ENCODE measurements at places on chromosomes 1 and 21.

GRCh38 chr1:231792634-231793033 lies 166.0 kb downstream of the DISC1 start:
- no peak for DNase-seq

DNA sequence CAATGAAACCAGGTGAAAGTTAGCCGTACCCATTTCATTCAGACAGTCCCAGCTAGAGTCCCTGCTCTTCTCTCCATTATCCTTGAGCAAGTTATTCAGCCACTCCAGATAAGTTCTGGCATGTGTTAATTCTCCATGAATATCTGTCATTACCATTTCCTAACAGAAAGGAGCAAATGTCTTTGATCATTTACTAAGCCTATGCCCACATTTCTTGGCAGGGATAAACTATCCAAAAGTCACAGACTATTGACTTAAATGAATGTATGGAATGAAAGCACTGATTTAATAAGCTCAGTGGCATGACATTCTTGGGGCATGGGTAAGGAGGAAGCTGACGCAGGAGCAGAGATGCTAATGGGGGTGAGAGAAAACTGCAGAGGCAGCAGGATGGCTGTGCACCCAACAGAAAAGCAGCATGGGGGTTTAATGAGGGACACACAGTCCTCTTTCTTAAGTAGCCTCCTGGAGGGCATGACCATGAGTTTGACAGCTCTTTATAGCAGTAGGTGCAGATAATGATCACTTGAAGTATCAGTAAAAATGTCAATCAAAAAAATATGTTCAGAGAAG lies 17.6 kb upstream of the DHCR24 start:
- DNase-seq = peak; percentile 49

DNA sequence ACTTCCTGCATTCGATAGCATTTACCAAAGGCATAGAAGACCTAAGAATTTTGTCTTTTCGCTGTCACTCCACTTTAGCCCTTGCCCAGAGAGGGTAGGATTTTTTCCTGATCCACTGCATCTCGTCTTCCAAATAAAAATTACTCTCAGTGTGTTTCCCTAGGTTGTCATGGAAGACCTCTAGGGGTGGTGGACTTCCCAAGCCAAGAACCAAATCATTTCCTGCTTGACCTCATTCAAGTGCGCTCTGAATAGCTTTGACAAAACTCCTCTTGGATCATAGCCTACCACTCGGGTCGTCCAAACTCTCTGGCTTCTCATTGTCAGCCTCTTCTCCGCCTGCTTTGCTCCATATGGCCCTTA lies 431 bp upstream of the C1orf52 start:
- no peak for DNase-seq

GRCh38 chr1:43766818-43767525 lies 59.6 kb downstream of the ST3GAL3 start:
- DNase-seq = no peak

- DNase-seq = no peak
Observed at GRCh38 chr1:74799119-74799657, 66.2 kb downstream of the TYW3 start.

DNA sequence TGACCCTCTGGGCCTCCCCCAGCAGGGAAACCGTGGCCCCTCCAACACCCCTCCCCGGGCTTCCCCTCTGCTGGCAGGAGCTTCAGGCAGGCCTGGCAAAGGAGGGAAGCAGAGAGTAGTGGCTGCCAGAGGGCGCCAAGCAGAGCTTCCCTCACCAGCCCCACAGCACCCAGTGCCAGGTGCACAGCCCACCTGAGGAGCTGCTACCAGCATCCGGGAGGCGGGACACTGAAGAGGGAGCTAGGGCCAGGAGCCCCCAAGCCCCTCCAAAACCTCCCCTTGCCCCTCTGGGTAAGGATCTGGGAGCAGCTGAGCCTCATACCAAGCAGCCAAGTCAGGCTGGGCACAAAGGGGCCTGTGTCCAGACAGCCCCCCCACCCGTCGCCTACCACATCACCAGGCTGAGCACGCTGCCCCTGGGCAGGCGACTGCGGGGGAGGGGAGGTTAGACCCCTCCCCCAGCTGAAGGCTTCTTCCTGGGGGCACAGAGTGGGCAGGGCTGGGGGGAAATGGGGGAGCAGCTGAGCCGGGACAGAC lies 19.6 kb downstream of the CCDC24 start:
- DNase-seq = no peak

GRCh38 chr1:92515796-92516201 lies 29.1 kb upstream of the GFI1 start:
- DNase-seq = no peak

GRCh38 chr1:159421821-159422220 lies 10.2 kb upstream of the OR10J4 start:
- no peak for DNase-seq

- DNase-seq = no peak
Observed at GRCh38 chr1:14437417-14437918, 161.0 kb upstream of the KAZN start.

GRCh38 chr21:45541221-45542039 lies 810 bp downstream of the SLC19A1 start:
- DNase-seq = no peak

DNA sequence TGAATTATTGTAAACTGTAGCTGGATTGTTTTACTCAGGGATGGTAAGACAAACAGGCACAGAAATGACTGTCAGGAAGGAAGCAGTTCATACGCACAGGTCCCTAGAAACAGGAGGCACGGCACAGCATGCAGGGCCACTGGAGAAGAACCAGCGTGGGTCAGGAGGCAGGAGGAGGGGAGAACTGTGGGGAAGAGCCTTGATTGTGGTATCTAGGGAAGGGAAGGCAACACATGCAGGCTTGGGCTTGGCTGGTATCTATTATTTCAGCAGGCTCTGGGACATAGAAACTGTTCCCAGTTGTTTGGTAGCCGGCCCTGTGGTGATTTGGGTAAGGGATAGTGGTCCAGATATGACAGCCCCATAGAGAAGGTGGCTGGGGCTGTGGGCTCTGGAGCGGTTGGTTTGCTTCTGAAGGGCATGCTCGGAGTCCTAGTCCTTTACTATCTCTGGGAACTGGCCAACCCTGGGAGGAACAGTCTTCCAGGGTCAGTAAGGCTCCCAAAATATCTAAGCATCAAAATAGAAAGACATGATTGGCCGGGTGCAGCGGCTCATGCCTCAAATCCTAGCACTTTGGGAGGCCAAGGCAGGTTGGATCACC lies 43.1 kb upstream of the CCSAP start:
- no peak for DNase-seq

GRCh38 chr21:38307771-38308531 lies 51.2 kb downstream of the KCNJ15 start:
- no peak for DNase-seq

- peak; percentile 98 for DNase-seq
Observed at GRCh38 chr1:23194119-23194984, 22.9 kb downstream of the HTR1D start.

GRCh38 chr1:44549510-44549909 lies 124.8 kb downstream of the TMEM53 start:
- DNase-seq = no peak

DNA sequence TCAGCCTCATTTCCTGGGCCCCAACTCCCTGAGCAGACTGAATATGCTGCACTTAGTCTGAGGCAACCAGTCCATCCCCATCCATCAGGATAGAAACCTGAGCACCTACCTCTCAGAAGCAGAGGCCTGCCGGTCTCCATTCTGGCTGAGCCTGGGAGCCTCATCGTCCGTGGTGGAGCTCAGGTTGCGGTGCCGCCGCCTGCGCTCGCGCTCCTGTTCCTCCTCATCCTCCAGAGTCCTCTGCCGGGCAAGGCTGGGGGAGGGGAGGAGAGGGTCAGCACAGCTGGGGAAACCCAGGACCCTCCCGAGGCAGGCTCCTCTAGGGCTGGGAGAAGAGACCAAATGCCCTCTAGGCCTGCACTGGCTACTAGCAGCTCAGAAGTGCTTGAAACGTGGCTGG lies 10.1 kb downstream of the LAD1 start:
- no peak for DNase-seq

GRCh38 chr1:83932281-83932680 lies 66.7 kb downstream of the TTLL7 start:
- DNase-seq = no peak

- DNase-seq = no peak
Observed at GRCh38 chr1:154453161-154453560, 48.0 kb downstream of the IL6R start.

GRCh38 chr1:95013950-95014574 lies 58.7 kb downstream of the ALG14 start:
- no peak for DNase-seq

DNA sequence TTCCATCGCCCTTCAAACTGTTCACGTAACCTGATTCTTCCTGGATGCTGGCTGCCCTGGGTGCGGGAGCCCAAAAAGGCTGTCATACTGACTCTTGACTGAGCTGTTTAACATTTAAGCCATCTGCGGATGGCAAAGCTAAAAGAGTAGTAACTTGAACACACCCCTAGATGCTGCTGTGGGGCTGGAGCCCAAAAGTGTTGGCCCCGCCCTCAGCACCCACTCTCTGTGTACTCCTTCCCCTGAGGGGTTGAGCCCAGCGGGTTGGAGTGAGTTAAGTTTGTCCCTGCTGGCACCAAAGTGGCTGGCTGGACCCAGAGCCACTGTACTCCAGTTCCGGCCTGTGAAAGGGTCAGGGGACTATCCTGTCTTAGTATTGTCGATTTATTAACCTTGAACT lies 640.6 kb downstream of the PTPRU start:
- DNase-seq = no peak

DNA sequence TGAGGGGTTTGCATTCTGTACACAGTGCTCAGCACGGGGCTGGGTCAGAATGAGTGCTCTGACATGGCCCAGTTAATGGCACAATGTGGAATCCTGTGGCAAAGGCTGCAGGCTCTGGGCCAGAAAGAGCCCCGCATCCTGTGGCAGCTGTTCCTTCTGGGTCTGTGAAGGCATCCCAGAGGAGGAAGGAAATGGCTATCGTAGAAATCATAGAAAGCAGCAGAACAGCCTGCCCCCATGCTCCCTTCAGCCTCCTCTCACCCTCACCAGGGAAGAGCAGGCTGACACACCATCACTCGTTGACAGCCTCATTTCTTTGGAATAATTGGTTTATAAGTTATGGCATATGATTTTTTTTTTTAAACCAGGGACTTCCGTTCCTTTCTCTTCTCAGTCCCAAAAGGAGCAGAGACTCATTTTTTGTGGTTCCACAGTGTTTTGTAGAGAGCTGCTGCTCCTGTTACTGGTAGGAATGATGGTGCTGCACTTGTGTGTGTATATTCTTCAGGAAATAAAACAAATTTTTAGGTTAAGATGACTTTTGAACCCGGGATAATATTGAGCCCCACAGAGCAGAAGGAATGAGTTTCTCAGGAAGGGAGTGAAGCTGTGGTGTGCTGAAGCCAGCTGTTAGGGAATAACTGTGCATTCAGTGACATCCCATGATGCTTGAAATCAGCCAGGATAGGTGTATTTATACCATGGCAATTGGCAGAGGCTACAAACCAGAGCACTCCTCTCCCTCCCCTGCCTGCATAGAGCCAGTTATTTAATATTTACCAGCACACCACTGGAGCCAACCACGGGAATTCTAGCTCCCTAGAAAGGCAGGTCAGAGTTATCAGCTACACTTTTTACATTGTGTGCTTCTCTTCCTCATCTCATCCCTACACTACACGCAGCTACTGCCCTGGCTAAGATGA lies 32.0 kb downstream of the PLXNA2 start:
- no peak for DNase-seq

DNA sequence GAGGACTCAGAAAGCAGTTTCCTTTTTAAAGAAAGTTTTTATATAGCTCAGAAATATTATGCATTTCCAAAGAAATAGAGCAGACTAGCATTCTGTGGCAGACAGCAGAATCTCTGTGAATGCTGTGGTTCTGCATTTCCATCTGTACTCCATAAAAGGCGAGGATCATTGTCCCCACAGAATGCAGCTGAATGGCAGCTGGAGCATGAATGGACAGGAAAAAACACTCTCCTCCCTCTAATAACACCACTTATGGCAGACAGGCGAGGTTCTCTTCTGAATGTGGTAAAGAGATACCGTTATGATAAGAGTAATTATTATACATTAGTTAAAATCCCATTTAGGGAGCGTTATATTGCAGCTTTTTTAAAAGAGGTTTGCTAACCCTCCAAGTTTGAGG lies 81.4 kb upstream of the WLS start:
- no peak for DNase-seq

GRCh38 chr1:112509005-112509659 lies 367 bp downstream of the WNT2B start:
- DNase-seq = no peak

DNA sequence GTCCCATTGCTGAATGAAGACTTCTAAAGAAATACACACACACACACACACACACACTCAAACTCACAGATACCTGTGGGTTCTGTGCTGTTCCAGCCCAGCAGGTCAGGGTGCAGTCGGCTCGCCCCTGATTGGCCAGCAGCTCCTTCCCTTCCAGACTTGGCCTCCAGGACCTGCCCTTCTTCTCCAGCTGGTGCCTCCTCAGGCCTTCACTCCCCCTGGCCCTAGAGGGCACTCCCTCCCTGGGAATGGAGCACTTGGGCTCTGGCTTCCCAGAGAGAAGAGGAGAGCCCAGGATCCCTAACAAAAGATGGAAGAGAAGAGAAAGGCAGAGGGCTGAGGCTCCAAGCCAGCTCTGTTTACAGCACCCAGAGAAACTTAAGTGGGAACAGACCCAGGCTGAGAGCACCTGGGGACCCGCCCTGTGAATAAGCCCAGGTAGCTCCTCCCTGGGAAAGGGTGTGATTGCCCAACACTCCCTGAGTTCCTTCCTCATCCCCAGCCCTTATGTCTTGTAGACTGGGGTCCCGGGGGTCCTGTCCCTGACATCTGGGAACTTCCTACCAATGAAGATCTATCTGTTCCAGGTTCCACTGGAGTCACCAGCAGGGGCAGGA lies at the start of gene PGLYRP3:
Gene PGLYRP3 (minus strand): TSS at position 383 of the 617 bp plus-strand sequence. CDS start 2,287 bp downstream, outside the sequence.
- DNase-seq = no peak

GRCh38 chr1:90728502-90729287 lies 11.6 kb upstream of the BARHL2 start:
- no peak for DNase-seq

DNA sequence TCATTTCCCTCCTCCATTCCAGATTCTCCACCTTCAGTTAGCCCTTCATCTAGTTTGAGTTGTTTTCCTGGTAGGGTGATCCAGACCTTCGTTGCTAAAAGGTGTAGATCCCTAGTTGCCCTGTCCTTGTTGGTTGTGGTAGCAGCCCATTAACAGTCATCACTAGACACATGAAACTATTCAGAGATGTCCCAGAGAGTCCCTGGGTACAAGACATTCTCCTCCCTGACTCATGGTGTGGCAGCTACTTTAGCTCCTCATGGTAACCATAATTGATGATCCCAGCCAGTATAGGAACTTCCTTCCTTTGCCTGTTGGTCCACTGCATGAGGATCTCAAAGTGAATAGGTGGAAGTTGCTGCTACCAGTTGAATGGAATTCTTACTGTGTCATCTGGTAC lies 6.0 kb upstream of the SH2D2A start:
- DNase-seq = no peak

GRCh38 chr1:3816331-3817137 lies 20.2 kb upstream of the LRRC47 start:
- DNase-seq = no peak

DNA sequence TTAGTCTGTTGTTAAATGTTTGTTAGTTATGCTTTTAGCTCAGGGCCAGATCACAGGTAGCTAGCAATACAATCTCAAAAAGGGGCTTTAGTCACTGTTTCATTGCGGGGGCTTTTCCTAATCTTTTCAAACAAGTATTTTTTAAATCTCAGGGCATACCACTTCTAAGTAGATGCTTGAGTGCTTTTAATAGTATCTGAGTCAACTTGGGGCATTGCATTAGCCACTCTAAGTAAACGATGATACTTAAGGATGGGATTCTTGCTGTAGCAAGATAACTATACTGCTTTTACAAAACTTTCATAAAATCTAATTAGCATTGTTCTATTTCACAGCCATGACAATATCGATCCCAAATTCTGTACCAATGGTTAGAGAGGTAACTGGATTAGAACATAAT lies 11.6 kb downstream of the CDC42BPA start:
- DNase-seq = no peak

GRCh38 chr1:9207715-9208114 lies 26.9 kb upstream of the H6PD start:
- DNase-seq = no peak

Measured in non-pigmented ciliary epithelial cell (primary cell).